Dorsolateral prefrontal cortex (tissue), 122 donors: ENCODE measurements at places on chromosomes 1 and 21.

GRCh38 chr1:192167911-192168700 is 9.8 kb downstream of the RGS18 start:
- DNase-seq: peak; percentile 32

GRCh38 chr1:118812555-118812954 is 175.6 kb downstream of the TBX15 start:
- no peak for DNase-seq

DNA sequence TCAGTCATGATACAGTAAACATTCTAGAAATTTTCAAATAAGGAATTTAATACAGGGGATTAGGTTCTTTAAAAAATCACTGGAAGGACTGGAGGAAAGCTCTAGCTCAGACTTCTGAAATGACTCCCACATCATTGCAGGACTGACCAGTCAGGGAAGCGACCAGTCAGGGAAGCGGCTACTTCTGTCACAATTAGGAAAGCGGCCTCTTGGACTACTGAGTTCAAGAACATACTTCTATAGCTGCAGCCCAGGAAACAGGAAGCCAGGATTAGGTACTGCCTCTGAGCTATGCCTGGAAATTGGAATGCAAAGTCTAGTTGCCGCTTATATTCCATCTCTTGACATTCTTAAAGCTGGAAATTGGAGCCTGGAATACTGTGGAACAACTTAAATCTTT is 45.5 kb downstream of the USP25 start:
- DNase-seq: no peak

- no peak for DNase-seq
Measured at GRCh38 chr1:119893238-119893791, 3.0 kb downstream of the ADAM30 start.

DNA sequence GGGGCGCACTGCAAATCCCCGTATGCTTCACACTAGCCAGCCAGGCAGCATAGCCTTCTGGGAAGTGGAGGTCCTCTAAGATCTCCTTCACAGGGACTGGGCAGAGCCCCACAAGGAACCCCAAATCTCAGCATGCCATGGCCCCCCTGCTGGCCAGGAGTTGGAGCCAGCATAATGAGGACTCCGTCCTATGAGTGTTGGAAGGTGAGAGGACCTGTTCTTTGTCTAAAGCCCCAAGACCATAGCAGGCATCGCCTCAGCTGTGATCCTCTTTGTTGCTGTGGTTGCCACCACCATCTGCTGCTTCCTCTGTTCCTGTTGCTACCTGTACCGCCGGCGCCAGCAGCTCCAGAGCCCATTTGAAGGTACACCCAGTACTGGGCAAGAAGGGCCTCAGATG is 1.5 kb downstream of the SHISA4 start:
- no peak for DNase-seq

GRCh38 chr21:28074676-28075075 is 918.0 kb downstream of the LTN1 start:
- no peak for DNase-seq

GRCh38 chr1:5628416-5628815 is 363.8 kb downstream of the NPHP4 start:
- DNase-seq: no peak

DNA sequence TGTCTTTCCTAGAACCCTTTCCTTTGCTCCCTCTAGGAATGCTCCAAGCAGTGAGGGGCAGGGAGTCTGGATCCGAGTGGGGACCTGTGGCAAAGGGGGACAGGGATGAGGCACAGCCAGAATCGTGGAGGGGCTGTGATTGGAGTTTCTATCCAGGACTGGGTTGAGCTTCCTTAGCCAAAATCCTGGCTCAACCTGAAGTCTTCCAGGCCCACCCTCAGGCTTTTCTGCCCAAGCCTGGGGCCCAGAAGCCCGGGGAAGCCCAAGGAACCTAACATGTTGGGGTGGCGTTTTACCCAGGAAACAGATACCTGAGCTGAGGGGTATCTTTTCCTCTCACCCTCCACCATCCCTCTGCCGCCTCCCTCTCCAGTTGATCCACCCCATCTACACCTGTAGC is 5.4 kb downstream of the MYOG start:
- DNase-seq: no peak

- DNase-seq: no peak
Measured at GRCh38 chr1:82091729-82092128, 291.0 kb downstream of the ADGRL2 start.

- DNase-seq: no peak
Measured at GRCh38 chr1:101388904-101389546, 152.2 kb downstream of the S1PR1 start.

DNA sequence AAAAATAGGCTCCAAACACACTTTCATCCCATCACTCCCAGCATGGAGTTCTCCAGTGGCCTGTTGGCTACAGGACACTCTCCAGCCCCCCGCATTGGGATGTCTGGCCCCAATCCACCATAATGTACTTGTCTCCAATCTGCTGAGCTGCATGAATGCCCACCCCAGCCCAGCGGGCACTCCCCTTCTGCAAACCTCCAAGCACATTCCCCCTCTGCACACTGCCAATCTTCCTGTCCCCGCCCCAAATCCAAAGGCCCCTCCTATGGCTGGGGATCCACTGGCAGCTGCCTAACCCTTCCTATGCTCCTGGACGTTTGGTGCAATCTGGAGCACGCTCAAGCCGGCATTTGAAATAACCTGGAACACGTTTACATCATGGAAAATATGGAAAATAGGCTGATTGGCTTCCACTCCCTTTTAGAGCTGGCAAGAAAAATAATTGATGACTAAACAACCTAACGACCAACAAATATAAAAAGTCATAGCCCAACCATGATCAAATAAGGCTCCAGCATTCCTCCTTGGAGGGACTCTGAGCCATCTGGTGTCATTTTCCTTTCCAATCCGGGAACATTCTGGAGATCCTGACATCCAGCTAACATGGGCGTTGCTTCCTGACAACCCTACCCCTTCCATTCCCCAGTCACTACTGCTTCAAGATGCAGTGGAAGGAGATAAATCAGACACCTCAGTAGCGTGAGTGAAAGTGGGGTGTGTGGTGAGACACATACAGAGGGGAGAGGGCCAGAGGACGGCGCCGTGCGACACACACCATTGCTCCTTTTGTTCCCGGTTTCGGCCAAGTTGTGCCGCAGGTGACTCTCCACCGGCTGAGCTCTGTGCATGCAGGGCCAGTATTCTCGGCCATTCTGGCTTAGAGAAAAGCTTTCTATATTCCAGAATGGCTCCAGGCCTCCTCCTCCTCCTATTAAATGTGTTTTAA is 41.6 kb downstream of the PDE9A start:
- DNase-seq: no peak

DNA sequence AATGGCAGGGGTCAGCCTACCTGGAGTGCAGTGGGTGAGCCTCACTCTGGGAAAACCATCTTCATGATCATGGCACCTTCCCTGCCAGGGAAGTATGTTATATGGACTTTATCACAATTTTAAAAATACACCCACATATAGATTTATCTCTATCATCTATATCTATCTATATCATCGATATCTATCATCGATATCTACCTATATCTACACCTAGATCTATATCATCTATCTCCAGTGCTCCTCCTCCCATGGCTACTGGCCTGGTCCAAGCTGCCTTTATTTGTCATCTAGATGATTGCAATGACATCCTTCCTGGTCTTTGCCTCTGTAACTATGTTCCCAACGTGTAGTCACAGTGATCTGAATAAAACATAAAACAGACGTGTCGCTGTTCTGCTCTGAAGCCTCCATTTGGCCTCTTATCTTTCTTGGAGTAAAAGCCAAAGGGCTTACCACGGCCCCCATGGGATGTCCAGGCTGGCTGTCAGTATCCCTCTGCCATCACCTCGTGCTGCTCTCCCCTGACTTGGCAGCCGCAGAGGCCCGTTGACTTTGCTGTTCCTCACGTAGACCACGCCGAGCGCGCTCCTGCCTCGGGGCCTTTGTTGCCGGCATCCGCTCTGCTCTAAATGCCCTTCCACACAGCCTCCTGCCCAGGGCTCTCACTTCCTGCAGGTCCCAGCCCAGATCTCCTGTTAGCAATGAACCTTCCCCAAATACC is 20.6 kb upstream of the KIF26B start:
- no peak for DNase-seq

DNA sequence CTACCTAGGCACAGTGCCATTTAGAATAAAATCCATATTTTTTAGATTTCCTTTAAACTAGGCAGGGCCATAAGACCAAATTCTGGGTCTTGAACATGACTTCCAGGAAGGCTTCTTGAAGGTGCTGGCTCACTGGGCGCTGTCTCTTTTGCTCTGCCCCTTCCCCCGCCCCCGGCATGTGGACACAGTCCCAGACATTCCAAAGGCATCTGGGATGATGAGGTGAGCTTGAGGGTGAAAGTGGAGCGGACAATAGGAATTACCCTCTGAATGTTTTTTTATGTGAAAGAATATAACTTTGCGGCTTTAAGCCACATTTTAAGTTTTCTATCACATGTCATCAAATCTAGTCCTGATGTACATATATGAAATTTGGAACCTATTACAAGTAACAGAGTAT is 29.4 kb downstream of the RWDD3 start:
- DNase-seq: no peak

- no peak for DNase-seq
Measured at GRCh38 chr1:86435327-86435726, 11.4 kb downstream of the CLCA2 start.

- no peak for DNase-seq
Measured at GRCh38 chr1:12643785-12644184, at the start of gene AADACL4. TSS of gene AADACL4 (plus strand) at chr1:12644085. CDS start at chr1:12644547, 462 bp downstream.

GRCh38 chr1:208189183-208189582 is 55.0 kb downstream of the PLXNA2 start:
- DNase-seq: no peak

- no peak for DNase-seq
Measured at GRCh38 chr21:39911286-39912199, 44.3 kb downstream of the PCP4 start.

DNA sequence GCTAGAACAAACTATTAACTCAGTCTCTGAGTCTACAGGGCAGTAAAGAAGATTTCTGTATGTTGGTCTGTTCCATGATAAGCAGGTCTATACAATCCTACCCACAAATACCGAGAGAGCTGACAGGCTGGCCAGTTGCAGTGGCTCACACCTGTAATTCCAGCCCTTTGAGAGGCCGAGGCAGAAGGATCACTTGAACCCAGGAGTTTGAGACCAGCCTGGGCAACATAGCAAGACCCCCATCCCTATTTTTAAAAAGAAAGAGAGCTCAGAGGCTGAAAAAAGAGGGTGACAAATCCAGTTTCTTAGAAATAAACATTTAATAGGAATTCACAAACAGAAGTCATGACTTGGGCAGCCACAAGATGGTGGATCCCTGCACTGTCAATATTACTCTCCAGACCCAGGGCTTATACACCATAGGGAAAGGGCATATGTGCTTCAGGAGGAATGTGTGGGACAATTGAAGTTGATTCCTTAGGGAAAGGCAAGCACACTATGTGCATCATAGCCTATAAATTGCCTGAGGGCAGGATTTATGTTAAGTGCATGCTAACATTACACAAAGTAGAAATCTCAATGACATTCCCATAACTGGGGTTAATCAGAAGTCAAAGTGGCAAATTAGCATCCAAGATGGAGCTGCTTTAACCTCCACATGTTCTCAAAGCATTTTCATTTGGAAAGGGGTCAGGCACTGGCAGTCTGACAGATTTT is 66.8 kb downstream of the SLC16A1 start:
- DNase-seq: no peak

GRCh38 chr1:160541622-160542302 is 18.7 kb upstream of the SLAMF6 start:
- no peak for DNase-seq

- DNase-seq: no peak
Measured at GRCh38 chr1:86858524-86859261, 55.2 kb downstream of the SELENOF start.

DNA sequence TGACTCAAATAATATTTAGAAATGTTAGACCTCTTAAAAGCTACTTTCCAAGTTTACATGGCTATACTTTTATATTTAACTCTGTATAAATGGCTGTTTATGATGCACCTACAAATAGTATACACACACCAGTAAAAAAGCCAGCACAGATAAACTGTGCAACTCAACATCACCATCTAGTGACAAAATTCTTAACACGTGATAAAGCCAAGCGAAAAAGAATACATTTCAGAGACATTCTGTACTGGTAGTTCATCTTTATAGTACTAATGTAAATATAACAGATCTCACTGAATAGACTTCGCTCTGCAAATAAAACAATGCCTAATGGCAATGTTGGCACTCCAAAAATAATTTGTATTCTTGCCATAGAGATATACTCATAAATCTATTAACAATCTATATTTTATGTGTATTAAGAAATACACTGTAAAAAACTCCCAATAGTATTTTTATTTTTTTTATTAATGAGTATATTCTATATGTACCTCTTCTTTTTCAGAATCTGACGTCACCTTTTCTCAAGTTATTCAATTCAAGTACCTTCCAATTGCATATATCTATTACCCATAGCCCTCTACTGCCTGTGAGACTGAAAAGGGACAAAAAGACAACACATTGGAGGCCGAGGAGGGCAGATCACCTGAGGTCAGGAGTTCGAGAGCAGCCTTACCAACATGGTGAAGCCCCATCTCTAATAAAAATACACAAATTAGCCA is 100.2 kb downstream of the DPYD start:
- no peak for DNase-seq

DNA sequence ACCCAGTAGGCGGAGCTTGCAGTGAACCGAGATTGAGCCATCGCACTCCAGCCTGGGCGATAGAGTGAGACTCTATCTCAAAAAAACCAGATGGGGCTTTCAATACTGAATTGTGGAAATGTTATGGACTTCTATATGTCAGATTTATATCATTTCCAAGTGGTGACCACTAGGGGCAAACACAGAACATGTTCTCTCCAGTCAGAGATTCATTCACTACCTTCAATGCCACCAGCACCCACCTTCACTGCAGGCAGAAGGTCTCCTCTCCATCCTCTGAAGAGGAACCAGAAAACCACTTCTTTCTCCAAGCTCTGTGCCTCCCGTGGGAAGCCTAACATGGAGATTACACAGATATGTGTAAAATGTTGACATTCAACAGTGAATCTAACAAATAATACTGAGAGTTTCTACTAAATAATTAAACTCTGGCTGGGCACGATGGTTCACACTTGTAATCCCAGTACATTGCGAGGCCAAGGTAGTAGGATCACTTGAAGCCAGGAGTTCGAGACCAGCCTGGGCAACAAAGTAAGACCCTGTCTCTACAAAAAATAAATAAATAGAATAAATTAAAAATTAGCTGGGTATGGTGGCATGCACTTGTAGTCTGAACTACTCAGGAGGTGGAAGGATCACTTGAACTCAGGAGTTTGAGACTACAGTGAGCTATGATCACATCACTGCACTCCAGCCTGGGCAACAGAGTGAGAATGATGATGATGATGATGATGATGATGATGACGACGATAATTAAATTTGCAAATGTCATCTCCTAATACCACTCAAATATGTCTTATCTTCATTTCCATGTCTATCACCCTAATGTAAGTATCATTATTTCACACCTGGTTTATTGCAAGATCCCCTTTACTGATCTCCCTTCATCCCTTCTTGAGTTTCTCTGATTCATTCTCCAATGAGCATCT is 151.1 kb downstream of the ZNF281 start:
- no peak for DNase-seq

- DNase-seq: no peak
Measured at GRCh38 chr1:65845535-65846060, 52.9 kb downstream of the PDE4B start.

GRCh38 chr1:203378556-203379245 is 27.8 kb upstream of the FMOD start:
- DNase-seq: peak; percentile 76

- no peak for DNase-seq
Measured at GRCh38 chr1:172452536-172453152, 8.8 kb upstream of the PIGC start.

GRCh38 chr1:29280409-29281131 is 44.2 kb downstream of the PTPRU start:
- no peak for DNase-seq

- DNase-seq: no peak
Measured at GRCh38 chr1:85295654-85296053, 19.2 kb upstream of the BCL10 start.
